ENCODE measurements at places on chromosomes 3 and 15. TPM values are rescaled to one million over a fixed set of nuclear protein-coding genes. Genes with fewer than 3 reads are reported as not detected.

IQCB1 gene
- 53.7 TPM for total RNA-seq

PRICKLE2 gene
- 10.7 TPM for total RNA-seq

LTK gene
- 0.12 TPM for total RNA-seq

GOLGA6L22 gene
- total RNA-seq, result not detected

NTRK3 gene
- 2.4 TPM for total RNA-seq

OR5AC2 gene
- not detected for total RNA-seq

SLC2A2 gene
- not detected for total RNA-seq

CPN2 gene
- total RNA-seq, result not detected

POLQ gene
- total RNA-seq, result 15.6 TPM

DUOX1 gene
- 0.30 TPM for total RNA-seq

DNA sequence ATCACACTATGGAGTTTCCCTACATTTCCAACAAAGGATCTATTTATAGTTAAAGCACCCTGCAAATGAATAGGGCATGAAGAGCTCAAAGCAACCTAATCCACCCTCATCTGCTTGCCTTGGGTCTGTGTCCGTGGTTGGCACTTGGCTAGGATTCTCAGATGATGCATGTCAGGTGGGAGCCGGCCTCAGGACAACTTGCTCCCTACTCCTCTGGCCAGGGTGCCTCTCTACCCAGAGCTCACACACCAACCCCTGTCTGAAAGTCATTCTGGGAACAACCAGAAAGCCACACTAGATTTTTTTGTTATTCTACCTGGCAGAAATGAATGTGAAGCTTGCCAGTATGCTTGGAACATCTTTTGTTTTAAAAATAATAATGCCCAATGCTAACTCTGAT, 13.2 kb downstream of the ARHGEF3 start:
- no peaks in the 10 kb centered on the region for H3K27me3 ChIP-seq
- no peak overlapping the region for H3K4me3 ChIP-seq
- H3K4me1 ChIP-seq, result no peaks in the 10 kb centered on the region
- no peaks in the 10 kb centered on the region for H3K36me3 ChIP-seq

DNA sequence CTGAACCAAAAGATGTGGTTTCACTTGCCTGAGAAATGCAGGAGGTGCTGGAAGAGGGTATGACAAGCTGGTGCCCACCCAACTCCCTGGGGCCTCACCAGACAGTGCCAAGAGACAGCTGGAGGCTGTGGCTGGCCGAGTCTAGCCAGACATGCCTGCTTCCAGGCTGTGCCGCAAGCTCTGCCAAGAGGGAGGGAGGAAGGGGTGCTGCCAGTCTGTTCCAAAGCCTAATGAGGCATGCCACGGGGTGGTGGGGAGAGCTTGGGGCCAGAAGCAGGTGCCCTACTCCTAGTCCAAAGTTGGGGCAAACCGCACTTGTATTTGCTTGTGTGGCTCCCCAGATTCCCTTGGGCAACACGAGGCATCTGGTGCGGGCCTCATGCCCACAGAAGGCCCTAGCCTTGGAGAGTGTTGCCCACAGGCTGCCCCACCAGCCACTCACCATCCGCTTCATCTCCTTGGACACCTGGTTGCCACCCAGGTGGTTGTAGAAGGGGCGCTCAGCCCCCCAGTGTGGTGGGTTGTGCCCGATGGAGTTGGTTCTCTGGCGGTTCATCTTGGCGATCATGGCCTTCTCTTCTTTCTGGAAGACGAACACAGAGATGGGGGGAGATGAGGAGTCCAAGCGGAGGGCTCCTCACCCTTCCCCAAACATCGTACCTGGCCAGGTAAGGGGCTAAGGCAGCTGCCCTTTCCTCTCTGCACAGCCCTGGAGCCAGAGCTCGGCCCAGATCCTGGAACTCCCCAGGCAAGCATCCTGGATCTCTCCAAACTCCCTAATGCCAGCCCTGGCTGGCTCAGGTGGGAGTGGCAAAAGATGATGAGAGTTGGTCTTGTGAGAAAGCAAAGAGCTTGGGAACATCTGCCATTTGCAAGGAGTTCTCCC, 123.4 kb downstream of the SEC22A start:
- DNase-seq, result no peak
- no peak overlapping the region for H3K27ac ChIP-seq
- peaks cover 2% of the 10 kb centered on the region for H3K4me1 ChIP-seq
- no peaks in the 10 kb centered on the region for H3K36me3 ChIP-seq
- H3K27me3 ChIP-seq, result peaks cover 1% of the 10 kb centered on the region

GRCh38 chr15:48090666-48091065, 30.1 kb upstream of the SLC24A5 start:
- H3K27ac ChIP-seq, result no peak overlapping the region
- no peak overlapping the region for H3K4me3 ChIP-seq
- DNase-seq, result no peak
- H3K4me1 ChIP-seq, result no peaks in the 10 kb centered on the region

GRCh38 chr15:81166636-81167305, 29.9 kb upstream of the IL16 start:
- H3K4me3 ChIP-seq, result no peak overlapping the region
- no peak overlapping the region for H3K27ac ChIP-seq
- H3K36me3 ChIP-seq, result no peaks in the 10 kb centered on the region
- no peak for DNase-seq

DNA sequence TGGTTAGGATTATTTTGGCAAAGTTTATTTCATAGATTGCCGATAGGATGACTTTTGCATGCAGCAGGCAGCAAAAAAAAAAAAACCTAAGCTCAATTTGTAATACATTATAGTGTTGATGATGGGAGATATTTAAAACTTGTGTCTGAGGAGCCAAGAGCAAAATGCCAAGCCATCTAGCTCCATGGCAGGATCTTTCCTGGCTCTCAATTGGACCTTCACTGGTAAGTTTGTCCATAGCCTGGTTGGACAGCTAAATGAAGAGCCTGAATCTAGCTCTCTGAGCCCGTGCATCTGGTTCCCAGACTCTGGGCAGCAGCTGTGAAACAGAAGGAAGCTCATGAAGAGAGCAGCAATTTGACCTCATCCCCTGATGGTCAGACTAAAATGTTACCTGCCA, 17.5 kb downstream of the STAC start:
- no peak overlapping the region for H3K27ac ChIP-seq
- no peak overlapping the region for H3K4me3 ChIP-seq
- no peak for DNase-seq
- H3K4me1 ChIP-seq, result no peaks in the 10 kb centered on the region
- no peaks in the 10 kb centered on the region for H3K36me3 ChIP-seq

DNA sequence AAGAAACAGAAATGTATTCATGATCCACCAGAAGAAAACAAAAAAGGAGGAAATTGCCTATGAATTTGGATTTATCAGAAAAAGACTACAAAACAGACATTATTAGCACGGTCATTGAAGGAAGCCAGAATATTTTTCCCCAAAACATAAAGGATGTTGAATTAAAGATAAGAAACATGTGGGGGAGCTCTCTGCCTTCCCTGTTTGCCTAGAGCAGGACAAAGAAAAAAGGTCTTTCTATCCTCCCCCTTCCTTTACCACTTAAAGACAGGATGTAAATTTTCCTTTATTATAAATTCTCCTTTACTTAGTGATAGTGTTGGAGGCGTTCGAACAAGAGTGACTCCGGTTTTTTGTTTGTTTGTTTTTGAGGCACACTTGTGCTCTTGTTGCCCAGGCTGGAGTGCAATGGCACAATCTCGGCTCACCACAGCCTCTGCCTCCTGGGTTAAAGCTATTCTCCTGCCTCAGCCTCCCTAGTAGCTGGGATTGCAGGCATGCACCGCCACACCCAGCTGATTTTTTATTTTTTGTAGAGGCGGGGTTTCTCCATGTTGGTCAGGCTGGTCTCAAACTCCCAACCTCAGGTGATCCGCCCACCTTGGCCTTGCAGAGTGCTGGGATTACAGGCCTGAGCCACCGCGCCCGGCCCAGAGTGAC, 14.9 kb upstream of the RPN1 start:
- no peak overlapping the region for H3K4me3 ChIP-seq
- H3K36me3 ChIP-seq, result no peaks in the 10 kb centered on the region
- H3K4me1 ChIP-seq, result no peaks in the 10 kb centered on the region
- H3K27me3 ChIP-seq, result no peaks in the 10 kb centered on the region
- no peak for DNase-seq

DNA sequence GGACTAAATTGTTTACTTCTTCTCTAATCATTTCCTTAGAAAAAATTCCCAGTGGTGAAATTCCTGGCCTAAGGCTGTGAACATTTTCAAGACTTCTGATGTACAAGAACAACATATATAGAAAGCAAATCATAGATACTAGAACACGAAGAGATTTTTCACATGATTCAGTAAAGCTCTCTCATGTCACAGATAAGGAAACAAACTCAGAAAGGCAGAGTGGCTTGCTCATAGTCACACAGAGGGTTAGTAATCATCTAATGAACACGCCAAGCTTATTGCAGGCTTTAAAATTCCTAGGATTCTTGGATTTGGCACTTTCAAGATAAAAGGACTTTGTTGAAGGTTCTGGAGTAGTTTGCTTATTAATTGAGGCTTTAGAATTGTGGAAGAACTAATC, 26.2 kb downstream of the CRTAP start:
- H3K27ac ChIP-seq, result no peak overlapping the region
- H3K4me1 ChIP-seq, result peaks cover 6% of the 10 kb centered on the region
- no peak for DNase-seq
- peaks cover 3% of the 10 kb centered on the region for H3K36me3 ChIP-seq

GRCh38 chr3:194861375-194861774, 175.7 kb downstream of the FAM43A start:
- H3K4me1 ChIP-seq, result no peaks in the 10 kb centered on the region
- DNase-seq, result no peak
- H3K4me3 ChIP-seq, result no peak overlapping the region
- H3K27ac ChIP-seq, result no peak overlapping the region
- H3K27me3 ChIP-seq, result no peaks in the 10 kb centered on the region

DNA sequence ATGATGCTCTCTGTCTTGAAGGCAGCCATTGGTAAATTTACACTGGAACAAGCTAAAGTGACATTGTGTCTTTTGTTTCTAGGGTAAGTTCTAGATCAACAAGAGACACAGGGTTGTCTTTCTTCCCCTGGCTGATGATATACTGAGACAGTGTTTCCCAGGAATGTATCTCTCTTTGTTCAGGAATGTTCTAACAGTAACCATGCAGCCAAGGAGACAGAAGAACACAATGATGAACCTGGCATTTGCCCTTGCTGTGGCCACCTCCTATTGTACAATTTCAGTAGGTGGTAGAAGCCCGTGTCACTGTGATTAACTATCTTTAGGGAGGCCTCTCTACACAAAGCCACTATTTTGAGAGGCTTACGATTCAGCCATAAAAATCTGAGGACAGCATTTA, 130.7 kb downstream of the LRTM1 start:
- H3K27me3 ChIP-seq, result no peaks in the 10 kb centered on the region
- H3K4me3 ChIP-seq, result no peak overlapping the region
- H3K36me3 ChIP-seq, result peaks cover 6% of the 10 kb centered on the region
- no peak for DNase-seq
- no peaks in the 10 kb centered on the region for H3K4me1 ChIP-seq

GRCh38 chr3:55167586-55168317, 239.9 kb upstream of the LRTM1 start:
- no peak overlapping the region for H3K4me3 ChIP-seq
- DNase-seq, result no peak
- no peaks in the 10 kb centered on the region for H3K27me3 ChIP-seq
- H3K36me3 ChIP-seq, result no peaks in the 10 kb centered on the region
- H3K27ac ChIP-seq, result no peak overlapping the region

DNA sequence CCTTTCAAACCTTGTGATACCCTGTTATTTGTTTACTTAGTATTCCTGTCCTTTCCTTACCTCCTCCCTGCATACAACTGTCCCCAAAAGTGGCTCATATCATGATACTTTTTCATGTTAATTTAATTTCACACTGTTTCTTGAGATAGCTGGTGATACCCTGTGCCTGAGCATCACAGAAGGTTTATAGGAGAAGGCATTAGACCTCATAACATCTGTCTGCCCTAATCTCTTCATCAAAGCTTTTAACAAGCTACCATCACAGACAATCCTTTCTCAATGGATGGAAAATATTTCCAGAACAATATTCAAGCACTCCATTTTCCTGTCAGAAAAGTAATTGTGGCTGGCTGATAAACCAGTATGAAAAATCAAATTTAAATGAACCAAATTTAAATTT, 81.6 kb downstream of the SSR3 start:
- H3K27me3 ChIP-seq, result no peaks in the 10 kb centered on the region
- H3K27ac ChIP-seq, result no peak overlapping the region
- no peak overlapping the region for H3K4me3 ChIP-seq
- H3K4me1 ChIP-seq, result no peaks in the 10 kb centered on the region
- no peaks in the 10 kb centered on the region for H3K36me3 ChIP-seq
- DNase-seq, result no peak

GRCh38 chr15:71334873-71335272, 219.6 kb downstream of the THSD4 start:
- H3K27ac ChIP-seq, result no peak overlapping the region
- peaks cover 11% of the 10 kb centered on the region for H3K4me1 ChIP-seq
- H3K36me3 ChIP-seq, result no peaks in the 10 kb centered on the region
- no peak overlapping the region for H3K4me3 ChIP-seq

GRCh38 chr15:50257924-50258323, 7.6 kb downstream of the HDC start:
- H3K4me1 ChIP-seq, result no peaks in the 10 kb centered on the region
- no peaks in the 10 kb centered on the region for H3K27me3 ChIP-seq
- no peaks in the 10 kb centered on the region for H3K36me3 ChIP-seq
- no peak overlapping the region for H3K27ac ChIP-seq
- no peak for DNase-seq

- no peak overlapping the region for H3K4me3 ChIP-seq
- no peak overlapping the region for H3K27ac ChIP-seq
- H3K4me1 ChIP-seq, result no peaks in the 10 kb centered on the region
- no peaks in the 10 kb centered on the region for H3K36me3 ChIP-seq
- DNase-seq, result no peak
These were observed 15.1 kb upstream of the UACA start for GRCh38 chr15:70778258-70779076.

GRCh38 chr15:65580287-65580686, 30.6 kb downstream of the INTS14 start:
- H3K4me3 ChIP-seq, result no peak overlapping the region
- no peaks in the 10 kb centered on the region for H3K36me3 ChIP-seq
- peak overlapping the region; percentile 44 for H3K27ac ChIP-seq
- H3K4me1 ChIP-seq, result peaks cover 7% of the 10 kb centered on the region

DNA sequence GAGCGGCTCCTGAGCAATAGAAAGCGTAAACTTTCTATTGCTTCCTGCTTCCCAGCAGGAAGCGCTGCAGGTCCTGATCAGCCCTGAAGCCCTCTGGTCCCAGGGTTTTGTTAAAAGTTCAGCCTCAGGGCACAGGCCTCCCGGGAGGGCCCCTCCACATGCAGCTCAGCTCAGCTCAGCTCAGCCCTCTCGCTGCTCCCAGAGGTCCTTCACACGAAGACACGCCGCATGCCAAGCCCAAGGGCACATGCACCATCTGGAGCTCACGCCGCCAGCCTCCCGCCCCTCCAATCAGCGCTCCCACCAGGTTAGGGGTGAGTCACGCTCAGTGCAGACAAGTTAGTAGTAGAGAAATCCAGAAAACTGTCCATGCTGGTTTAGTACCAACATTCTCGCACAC, 12.7 kb downstream of the TKT start:
- no peak overlapping the region for H3K27ac ChIP-seq
- H3K27me3 ChIP-seq, result no peaks in the 10 kb centered on the region
- H3K36me3 ChIP-seq, result no peaks in the 10 kb centered on the region

GRCh38 chr3:21446945-21447475, 304.0 kb downstream of the ZNF385D start:
- H3K4me1 ChIP-seq, result peaks cover 13% of the 10 kb centered on the region
- no peak for DNase-seq
- no peak overlapping the region for H3K27ac ChIP-seq
- no peaks in the 10 kb centered on the region for H3K27me3 ChIP-seq
